ENCODE measurements at places on chromosomes 7 and 10.
A peak's percentile ranks its signal among the peaks of the same experiment; 100 is the strongest.

DNA sequence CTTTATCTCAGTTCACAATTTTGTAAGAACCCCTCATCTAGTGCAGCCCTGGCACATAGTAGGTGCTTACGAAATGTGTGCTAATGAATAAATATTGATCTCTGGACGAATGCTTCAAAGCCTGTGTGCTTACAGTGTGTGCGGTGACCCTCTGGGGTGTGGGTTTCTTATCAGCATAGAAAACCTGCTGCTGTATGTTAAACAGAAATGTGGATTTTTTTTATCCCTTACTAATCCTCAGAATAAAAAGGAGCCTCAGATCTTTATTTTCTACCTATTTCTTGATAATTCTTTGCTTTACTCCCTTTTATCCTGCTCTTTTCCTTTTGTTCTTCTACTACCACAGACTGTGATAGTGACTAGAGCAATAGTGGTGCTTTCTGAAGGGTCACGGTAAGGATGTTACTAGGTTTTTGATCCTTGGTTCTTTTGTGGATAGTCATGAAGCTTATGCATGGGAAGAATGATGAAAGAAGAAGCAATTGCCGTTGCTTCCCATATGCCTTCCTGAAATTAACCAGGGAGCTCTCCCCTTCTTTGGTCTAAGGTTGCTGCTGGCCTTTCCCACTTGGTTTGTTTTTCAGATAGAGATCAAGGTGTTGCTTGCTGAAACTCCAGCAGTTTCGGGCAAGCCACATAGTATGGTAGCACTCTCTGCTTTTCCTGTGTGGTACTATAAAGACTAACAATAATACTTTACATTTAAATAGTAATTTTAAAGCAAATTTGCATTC is 44.7 kb downstream of the SPAG6 start:
- DNase-seq = no peak

- DNase-seq = no peak
Observed at GRCh38 chr10:114340816-114341215, 63.5 kb downstream of the AFAP1L2 start.

DNA sequence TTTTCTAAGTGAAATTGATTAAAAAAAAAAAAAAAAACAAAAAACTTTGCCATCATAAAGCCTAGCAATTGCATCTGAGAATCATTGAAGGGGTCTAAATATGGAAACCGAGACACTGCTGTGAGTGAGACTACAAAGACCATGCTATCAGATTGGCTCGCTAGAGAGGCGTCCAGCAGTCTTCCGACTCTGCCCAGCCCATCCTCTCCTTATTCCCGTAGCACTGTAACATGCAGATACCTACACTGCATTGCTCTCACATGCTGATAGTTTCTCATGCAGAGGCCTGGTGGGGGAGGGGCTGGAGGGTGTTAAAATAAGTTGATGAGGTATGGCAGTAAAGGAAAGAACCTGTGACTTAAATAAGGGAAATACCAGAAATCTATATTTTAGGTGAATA is 130.7 kb downstream of the NRF1 start:
- DNase-seq = no peak

GRCh38 chr7:111931016-111931517 is 275.1 kb downstream of the DOCK4 start:
- DNase-seq = no peak

DNA sequence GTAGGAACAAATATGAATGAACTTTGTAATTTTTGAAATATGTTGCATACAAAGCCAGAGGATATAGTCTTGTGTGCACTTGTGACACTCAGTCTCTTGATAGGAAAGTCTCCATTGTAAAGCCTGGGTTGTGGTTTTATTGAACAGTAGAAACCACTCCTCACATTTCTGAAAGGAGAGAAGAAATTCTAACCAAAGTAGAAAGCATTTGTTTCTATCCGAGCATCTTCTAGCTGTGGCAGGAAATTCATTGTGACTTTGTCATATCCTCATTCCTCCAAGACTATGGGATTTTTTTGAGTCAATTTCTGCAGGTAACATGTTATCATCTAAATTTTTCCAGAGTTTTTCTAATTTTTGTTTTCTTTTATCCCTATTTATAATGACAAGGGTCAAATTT is 55.5 kb upstream of the NCF1 start:
- DNase-seq = no peak

DNA sequence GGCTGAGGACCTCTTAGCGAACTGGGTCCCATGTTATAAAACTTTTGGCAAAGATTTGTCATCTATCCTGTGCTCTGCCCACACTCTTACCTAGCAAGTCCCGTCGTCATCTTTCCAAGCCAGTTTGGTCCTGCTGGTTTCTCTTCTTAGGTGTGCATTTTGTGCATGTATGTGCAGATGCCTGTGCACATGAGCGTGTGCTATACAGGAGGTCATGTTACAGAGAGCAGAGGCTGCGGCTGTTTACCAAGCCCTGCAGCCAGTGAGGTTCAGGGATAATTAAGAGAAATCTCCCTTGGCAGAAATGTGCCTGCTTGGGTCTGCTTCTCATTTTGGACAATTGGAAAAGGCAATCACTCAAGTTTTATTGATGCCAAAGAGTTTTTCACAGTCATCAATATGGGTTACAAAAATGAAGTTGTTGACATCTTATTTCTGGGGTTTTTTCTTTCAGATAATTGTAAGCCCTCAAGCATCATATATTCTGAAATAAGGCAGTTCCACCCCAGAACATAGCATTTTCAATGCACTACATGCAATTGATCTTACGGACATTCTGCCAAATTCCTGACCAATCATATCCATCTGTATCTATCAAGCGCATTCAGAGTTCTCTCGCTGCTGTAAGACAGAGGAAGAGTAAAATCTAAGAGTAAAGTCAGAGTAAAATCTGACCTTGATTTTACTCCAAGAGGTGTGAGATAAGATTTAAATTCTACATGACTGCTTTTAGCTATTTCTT is 361.4 kb upstream of the ZNF32 start:
- DNase-seq = no peak

- no peak for DNase-seq
Observed at GRCh38 chr7:89085580-89085979, 290.0 kb upstream of the TEX47 start.

GRCh38 chr7:24825931-24826661 is 68.8 kb upstream of the GSDME start:
- no peak for DNase-seq

DNA sequence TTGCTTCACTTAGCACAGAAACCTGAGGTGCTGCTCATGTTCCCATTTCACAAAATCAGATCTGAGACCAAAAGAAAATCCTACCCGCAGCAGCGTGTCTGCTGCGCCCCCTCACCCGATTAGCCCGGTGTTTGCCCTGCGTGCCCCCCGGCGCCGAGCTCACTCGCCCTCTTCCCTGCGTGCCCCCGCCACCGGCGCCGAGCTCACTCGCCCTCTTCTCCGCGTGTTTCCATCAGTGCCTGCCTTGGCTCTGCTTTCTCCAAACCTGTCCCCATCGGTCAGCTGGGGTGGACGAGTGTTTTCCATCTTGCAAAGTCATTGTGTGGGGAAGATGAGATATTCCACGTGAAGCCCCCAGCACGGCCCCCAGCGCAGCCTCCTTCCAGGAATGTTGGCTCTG is 225.3 kb upstream of the PITRM1 start:
- DNase-seq = no peak

DNA sequence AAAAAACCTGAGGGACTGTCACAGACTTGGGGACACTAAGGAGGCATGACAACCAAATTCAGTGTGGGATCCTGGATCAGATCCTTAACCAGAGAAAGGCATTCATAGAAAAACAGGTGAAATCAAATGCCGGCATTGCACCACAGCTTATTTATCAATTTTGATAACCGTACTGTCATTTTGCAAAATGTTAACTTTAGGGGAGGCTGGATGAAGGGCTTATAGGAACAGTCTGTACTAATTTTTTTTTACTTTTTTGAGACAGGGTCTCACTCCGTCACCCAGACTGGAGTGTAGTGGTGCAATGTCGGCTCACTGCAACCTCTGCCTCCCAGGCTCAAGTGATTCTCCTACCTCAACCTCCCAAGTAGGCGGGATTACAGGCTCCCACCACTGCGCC is 217.1 kb downstream of the ELMO1 start:
- no peak for DNase-seq

- DNase-seq = no peak
Observed at GRCh38 chr7:20577441-20578071, 37.9 kb upstream of the ABCB5 start.

DNA sequence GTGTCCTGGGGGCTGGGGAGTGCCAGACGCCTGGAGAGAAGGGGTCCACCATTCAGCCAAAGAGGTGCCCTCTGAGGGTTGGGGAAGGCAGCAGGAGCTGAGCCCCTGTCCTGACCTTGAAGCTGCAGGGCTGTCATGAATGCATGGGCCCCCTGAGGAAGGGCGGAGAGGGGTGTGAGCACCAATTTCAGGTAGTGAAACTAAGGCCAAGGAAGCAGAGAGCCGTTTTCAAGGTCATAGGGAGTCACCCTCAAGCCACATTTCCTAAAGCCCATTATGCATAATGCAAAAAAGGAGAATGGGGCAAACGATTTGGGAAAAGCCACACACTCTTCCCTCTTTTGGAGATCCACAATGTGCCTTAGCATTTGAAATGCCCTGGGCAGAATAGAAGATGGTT is 37.2 kb downstream of the FIGNL1 start:
- no peak for DNase-seq

- no peak for DNase-seq
Observed at GRCh38 chr7:153475239-153475638, 577.0 kb upstream of the DPP6 start.

GRCh38 chr10:120423431-120424197 is 33.4 kb upstream of the PLPP4 start:
- DNase-seq = peak; percentile 49

DNA sequence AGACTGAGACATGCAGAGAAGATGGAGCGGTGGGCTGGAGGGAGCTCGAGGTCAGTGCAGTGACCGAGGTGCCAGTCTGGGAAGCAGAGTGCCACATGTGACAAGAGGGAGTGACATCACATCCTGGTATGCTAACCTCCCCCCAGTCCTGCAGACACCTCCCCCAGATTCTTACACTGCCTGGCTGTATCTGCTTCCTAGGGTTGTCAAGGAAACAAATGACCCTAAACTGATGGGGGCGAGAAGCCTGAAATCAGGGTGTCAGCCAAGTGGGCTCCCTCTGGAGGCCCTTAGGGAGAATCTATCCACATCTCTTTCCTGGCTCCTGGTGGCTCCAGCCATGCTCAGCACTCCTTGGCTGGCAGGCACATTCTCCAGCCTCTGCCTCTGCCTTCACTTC is 316.1 kb upstream of the ZMIZ1 start:
- DNase-seq = no peak

- DNase-seq = no peak
Observed at GRCh38 chr10:53978301-53978700, 822.7 kb downstream of the PCDH15 start.

DNA sequence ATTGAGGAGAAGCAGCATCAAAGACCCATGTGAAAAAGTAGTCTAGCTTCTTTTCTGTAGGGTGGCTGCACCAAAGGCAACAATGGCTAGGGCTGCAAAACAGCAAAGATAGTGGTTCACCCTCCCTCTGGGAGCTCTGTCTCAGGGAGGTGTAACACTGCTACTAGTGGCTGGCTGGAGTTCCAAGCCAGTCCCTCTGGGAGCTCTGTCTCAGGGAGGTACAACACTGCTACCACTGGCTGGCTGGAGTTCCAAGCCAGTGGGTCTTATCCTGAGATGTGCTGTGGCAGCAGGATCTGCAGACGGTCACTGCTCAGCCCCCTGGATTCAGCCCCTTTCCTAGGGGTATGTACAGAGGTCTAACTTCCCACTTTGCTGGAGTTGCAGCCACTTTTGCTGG is 37.9 kb upstream of the TMEM140 start:
- no peak for DNase-seq

- DNase-seq = peak; percentile 50
Observed at GRCh38 chr7:28096713-28097112, 83.9 kb downstream of the JAZF1 start.

DNA sequence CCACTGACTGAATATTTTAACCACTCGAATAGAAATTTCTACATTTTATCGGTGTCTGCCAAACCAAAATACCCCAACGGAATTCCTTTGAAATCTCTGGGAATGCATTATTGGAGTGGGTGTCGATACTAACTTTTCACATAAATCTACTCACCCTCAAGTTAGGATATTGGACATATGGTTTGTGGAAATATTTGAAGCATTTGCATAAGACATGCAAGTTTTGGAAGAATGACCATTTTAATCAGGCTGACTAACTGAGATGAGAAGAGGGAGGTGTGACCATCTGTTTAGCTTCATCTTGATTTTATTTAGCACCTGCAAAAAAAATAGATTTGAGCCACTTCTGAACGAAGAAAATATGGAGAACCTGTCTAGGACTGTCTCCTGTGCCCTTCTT is 61.2 kb downstream of the KLF6 start:
- DNase-seq = no peak

- DNase-seq = no peak
Observed at GRCh38 chr10:132417957-132418441, 21.0 kb downstream of the PWWP2B start.

DNA sequence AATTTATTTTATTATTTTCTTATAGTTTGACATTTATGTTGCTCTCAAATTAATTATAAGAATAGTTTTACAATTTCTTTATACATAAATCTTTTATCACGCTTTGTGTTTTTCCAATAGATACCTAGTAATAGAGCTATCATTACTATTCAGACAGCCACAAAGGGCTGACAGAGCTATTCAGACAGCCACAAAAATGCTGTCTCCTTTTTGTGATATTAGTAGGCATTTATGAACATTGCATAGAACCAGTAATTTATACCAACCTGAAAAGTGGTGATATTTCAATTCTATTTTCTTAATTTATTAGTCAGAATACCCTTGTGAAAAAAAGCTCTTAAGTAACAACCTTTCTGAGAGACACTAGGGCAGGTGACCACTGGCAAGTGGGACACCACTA is 34.2 kb upstream of the IGFBP3 start:
- DNase-seq = no peak

DNA sequence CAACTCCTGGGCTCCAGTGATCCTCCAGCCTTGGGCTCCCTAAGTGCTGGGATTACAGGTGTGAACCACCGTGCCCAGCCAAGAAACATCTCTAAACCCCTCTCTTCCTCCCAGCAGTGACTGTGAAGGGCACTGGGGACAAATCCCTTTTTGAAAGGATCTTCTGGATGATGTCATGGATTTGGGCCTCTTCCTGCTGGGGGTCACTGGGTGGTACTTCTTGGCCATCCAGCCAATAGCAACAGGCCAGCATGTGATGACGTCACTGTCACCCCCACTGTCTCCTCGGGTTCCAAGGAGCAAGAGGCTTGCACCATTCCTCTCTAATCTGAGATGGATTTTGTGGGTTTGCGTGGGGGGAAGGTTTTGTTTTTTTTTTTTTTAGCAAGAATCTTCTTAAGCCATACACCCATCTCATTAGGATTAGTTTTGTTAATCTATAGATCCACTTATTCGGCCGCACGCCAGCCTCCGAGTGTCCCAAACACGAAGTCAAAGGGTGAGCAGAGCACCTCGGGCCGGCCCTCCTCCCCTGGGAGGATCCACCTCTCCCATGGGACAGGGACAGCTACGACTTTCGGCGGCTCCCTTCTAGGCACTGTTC is 29.4 kb upstream of the TNRC18 start:
- no peak for DNase-seq

GRCh38 chr10:24205821-24206220 is 3.1 kb upstream of the KIAA1217 start:
- DNase-seq = no peak

GRCh38 chr7:1090686-1091643 is 3.1 kb downstream of the GPER1 start:
- DNase-seq = no peak

- DNase-seq = no peak
Observed at GRCh38 chr7:132035517-132036362, 479.3 kb upstream of the PODXL start.

Data from stimulated activated CD8-positive, alpha-beta memory T cell treated with anti-CD3 and anti-CD28 coated beads, Interleukin-4, amount 100 ng/mL, for 48 hours (primary cell).